Bladder microvascular endothelial cell (primary cell): ENCODE measurements at places on chromosomes 6 and 20. TPM values are rescaled to one million over a fixed set of nuclear protein-coding genes. Genes with fewer than 3 reads are reported as not detected.

The CTCFL gene
- not detected in 2 replicates for total RNA-seq

The GINS1 gene
- total RNA-seq, result 8.8 and 14.9 TPM in 2 replicates

The CAPN11 gene
- total RNA-seq, result 2.3 and 8.6 TPM in 2 replicates

The SLC22A23 gene
- 4.9 and 70.5 TPM in 2 replicates for total RNA-seq

The VSTM2L gene
- total RNA-seq, result under 0.01 and 0.31 TPM in 2 replicates

The ZSCAN23 gene
- 1.5 TPM in 2 replicates for total RNA-seq

The RNF8 gene
- total RNA-seq, result 19.8 and 39.5 TPM in 2 replicates

The SENP6 gene
- 39.0 and 66.9 TPM in 2 replicates for total RNA-seq

The COQ3 gene
- 2.2 and 3.4 TPM in 2 replicates for total RNA-seq

The SCGN gene
- not detected in 2 replicates for total RNA-seq
